Neural progenitor cell (in vitro differentiated cells): ENCODE measurements at places on chromosomes 16 and 17. TPM values are rescaled to one million over a fixed set of nuclear protein-coding genes. Genes with fewer than 3 reads are reported as not detected.
A peak's percentile ranks its signal among the peaks of the same experiment; 100 is the strongest.

GRCh38 chr17:29124135-29124924, 55.9 kb downstream of the MYO18A start:
- H3K36me3 ChIP-seq, result no peaks in the 10 kb centered on the region
- peaks cover 5% of the 10 kb centered on the region for H3K4me1 ChIP-seq
- no peaks in the 10 kb centered on the region for H3K27me3 ChIP-seq
- H3K4me3 ChIP-seq, result no peak overlapping the region

GRCh38 chr16:56589141-56590039, at the start of gene MT3:
TSS of gene MT3 (plus strand) at chr16:56589528. CDS start at chr16:56589591, 63 bp downstream.
- DNase-seq, result peak; percentile 85
- H3K27ac ChIP-seq, result no peak within 1 kb of the TSS
- peaks cover 95% of the 10 kb centered on the region for H3K27me3 ChIP-seq
- peak within 1 kb of the TSS; percentile 66 for H3K4me3 ChIP-seq
- no peaks in the 10 kb centered on the region for H3K36me3 ChIP-seq

DNA sequence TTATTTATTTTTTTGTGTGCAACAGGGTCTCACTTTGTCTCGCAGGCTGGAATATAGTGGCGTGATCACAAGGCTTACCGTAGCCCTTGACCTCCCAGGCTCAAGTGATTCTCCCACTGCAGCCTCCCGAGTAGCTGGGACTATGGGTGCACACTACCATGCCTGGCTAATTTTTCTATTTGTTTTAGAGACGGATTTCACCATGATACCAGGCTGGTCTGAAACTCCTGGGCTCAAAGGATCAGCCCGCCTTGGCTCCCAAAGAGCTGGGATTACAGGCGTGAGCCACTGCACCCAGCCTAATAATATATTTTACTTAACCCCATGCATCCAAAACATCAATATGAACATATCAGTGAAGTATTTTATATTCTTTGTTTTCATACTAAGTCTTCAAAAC, 2.0 kb downstream of the CCDC200 start:
- H3K4me1 ChIP-seq, result no peaks in the 10 kb centered on the region
- H3K4me3 ChIP-seq, result no peak overlapping the region
- no peaks in the 10 kb centered on the region for H3K27me3 ChIP-seq

DNA sequence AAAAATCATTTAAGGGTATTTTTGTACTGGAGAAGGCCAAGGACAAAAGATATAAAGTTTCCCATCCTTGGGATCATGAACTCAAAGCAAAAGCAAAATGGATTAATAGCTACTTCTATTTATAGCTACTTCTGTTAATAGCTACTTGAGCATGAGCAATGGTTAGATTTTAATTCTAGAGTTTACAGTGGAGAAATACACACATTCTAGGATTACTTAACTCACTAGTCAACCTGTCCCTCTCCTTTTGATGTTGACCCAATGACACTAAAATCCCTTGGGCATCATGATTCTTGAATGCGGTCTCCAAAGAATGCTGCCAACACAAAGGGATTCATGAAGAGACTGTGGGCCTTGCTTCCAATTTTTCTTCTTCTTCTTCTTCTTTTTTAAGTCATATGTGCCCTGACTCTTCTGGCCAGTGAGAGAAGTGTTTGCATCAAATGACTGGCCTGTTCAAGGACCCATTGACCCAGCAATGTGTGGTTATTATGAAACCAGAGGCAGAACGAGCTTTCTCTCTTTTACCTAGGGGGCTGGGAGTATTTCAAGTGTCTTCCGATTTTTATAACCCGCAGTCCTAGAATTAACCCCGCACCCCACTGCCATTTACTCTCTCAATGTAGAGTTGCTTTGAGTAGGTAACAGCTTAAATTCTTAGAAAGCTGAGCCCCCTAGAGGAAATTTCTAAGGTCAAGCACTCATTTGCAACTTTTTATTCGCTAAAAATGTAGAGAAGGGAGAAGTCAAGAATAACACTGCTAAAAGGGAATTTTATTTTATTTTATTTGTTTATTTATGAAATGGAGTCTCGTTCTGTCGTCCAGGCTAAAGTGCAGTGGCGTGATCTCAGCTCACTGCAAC, 34.6 kb downstream of the OTOA start:
- H3K4me3 ChIP-seq, result no peak overlapping the region
- no peak for DNase-seq
- no peaks in the 10 kb centered on the region for H3K27me3 ChIP-seq
- H3K36me3 ChIP-seq, result no peaks in the 10 kb centered on the region

GRCh38 chr17:57145347-57145746, 60.3 kb downstream of the AKAP1 start:
- peak overlapping the region; percentile 69 for H3K27ac ChIP-seq
- no peak overlapping the region for H3K4me3 ChIP-seq
- H3K36me3 ChIP-seq, result no peaks in the 10 kb centered on the region
- no peaks in the 10 kb centered on the region for H3K27me3 ChIP-seq

The SHISA6 gene
- total RNA-seq, result 3.3 and 4.3 TPM in 2 replicates
